ENCODE measurements at places on chromosomes 11 and 22.

- DNase-seq, result peak; percentile 95
Observed at GRCh38 chr11:747158-748006, at the start of gene TALDO1. Gene TALDO1 (plus strand): TSS chr11:747464. CDS start chr11:747482, 18 bp downstream.

DNA sequence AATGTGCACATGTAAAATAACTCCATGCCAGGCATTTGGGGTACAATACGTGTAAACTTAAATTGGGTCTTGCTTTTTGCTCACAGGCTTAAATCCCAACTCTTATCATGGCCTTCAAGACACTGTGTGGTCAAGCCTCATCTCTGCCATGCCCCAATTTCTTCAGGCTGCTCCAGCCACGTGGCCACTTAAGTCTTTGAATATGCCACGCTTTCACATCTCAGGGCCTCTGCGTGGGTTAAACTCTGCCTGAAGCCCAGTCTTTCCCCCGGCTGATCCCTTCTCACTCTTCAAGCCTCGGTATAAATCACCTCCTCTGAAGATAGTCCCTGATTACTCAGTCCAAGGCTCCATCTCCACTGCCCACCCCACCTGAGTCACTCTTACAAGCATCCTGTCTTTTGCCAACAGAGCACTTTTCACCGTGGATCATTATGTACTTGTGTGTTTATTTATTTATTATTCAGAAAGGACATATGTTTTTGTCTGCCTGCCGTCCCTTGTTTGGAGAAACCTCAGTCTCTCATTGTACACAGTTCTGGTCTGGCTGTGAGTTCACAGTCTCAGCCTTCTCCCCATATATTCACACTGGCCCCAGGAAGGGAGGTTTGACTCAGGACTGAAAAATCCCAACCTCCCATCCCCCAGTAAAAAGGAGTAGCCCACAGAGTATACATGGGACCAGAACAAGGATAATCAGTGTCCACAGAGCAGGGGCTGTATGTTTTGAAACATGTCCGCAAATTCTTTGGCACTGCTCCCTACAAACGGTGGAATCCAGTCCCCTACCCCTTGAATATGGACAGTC, 344.7 kb downstream of the MN1 start:
- DNase-seq, result no peak

DNA sequence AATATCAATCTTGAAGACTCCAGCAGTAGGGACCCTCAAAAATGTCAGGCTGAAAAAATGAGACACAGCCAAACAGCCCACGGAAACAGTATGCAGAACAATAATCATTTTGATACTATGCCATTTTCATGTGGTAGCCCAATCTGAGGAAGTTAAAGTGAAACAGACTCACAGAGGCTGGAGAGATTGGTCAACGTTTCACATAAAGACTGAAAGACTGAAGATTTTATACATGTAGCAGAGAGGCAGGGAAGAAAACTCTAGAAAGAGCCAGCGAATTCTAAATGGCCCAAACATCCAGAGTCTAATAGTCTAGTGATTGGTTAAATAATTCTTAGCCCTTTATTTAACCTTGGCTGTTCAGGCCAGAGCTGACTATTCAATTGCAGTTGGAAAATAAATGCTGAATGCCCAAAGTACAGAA, 49.4 kb downstream of the MAML2 start:
- DNase-seq, result no peak

DNA sequence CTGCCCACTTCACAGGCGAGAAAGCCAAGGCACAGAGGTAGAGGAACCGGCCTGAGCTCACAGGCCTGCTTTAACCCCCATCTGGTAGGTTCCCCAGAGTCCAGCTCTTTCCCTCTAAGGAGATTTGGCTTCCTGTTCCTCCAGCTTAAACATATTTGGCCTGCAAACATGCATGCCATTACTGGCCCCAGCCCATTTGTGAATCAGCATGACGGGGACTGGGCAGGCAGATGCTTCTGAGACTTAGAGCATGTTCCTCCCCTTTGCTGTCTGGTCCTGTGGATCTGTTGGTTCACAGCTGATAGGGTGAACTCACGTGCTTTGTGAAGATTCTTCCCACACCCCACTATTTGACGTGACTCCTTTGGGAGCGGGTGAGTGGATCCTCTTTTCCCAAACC, 12.6 kb downstream of the CHST1 start:
- DNase-seq, result no peak

DNA sequence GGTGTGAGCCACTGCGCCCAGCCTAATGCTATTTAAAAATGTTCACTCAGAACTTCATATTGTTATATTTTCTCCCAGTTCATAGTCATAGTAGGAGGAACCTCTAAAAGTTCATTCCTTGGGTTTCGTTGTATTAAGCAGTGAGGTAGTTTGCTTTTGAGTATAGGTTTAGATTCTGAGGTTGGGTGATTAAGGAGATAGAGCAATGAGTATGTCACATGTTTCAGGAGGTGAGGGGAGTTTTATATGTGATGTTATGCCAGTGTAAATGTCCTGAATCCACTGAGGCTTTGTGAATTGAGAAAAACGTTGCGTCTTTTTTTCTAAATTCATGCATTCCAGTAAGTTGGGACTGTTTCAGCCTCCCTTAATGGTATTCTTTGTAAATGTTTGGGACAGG, 4.2 kb downstream of the UBE2L3 start:
- no peak for DNase-seq
